Thymus (tissue), 14 donors: ENCODE measurements at places on chromosomes 2 and 18. TPM values are rescaled to one million over a fixed set of nuclear protein-coding genes. Genes with fewer than 3 reads are reported as not detected.

DNA sequence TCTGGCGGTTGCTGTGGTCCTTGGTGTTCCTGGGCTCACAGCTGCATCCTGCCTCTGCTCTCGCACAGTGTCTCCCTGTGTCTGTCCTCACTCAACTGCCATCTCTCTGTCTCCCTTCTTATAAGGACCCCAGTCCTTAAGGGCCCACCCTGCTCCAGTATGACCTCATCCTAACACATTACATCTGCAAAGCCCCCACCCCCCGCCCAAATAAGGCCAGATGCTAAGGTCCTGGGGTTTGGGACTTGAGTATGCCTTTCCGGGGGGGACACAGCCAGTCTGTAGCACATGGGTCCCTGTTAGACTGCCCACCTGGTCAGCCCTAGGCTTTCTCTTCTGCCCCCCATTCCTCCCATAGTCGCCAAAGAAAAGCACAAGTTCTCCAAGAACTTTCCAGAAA lies 40.7 kb downstream of the FER1L5 start:
- no peaks in the 10 kb centered on the region for H3K4me1 ChIP-seq
- no peak overlapping the region for H3K4me3 ChIP-seq
- no peak overlapping the region for H3K27ac ChIP-seq
- no peak for DNase-seq

DNA sequence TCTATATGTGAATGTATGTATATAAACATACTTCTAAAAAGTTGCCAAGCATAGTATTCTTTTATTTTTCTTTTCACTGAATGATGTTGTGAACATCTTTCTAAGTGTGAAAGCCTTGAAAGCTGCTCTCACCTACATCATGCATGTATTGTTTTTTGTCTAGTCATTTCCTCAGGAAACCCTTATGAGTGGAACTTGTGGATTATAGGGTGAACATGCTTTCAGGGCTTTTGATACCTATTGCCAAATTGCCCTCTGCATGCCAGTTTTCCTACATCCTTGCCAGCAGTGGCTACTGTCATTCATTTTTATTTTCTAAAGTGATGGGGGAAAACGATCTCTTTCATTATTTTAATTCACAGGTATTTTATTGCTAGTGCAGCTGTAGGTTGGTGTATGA lies 78.3 kb downstream of the ADAM23 start:
- H3K4me1 ChIP-seq = no peaks in the 10 kb centered on the region
- no peaks in the 10 kb centered on the region for H3K27me3 ChIP-seq
- H3K4me3 ChIP-seq = no peak overlapping the region
- H3K36me3 ChIP-seq = no peaks in the 10 kb centered on the region
- no peak overlapping the region for H3K27ac ChIP-seq

RPIA gene
- 25.4 TPM for total RNA-seq

GRCh38 chr2:64498438-64498837 lies 25.7 kb upstream of the AFTPH start:
- peaks cover 2% of the 10 kb centered on the region for H3K27me3 ChIP-seq
- H3K27ac ChIP-seq = no peak overlapping the region
- no peaks in the 10 kb centered on the region for H3K36me3 ChIP-seq
- H3K4me1 ChIP-seq = no peaks in the 10 kb centered on the region
- no peak for DNase-seq

DNA sequence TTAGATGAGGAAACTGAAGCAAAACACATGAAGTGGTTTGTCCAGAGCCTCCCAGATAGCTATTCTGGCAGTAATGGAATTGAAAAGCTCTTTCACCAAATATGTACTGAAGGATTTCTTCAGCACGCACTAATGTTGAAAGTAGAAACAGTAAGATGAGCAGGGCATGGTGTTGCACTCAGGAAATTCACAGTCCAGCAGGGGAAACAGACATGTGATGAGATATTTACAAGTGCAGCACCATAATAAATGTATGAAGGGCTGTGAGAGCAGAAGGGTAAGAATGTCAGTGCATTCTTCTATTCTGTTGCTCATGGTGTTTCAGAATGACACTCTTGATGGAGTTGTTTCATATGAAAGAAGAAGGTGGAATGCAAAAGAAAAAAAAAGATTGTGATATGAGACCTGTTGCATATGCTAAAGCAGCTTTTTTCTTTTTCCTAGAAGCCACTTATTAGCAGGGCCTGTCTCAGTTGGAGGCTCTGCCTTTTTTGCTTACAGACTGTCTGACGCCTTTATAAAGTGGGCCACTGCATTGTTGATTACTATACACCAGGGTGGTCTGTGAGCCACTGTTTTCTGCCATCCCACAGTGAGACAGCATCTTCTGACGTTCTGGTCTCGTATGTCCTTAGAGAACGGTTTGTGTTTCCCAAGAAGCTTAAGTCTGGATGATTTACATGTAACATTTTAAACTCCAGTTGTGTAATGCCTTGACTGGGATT lies 516.9 kb downstream of the ARHGAP15 start:
- DNase-seq = no peak
- H3K4me3 ChIP-seq = no peak overlapping the region
- no peaks in the 10 kb centered on the region for H3K27me3 ChIP-seq
- peaks cover 4% of the 10 kb centered on the region for H3K36me3 ChIP-seq
- no peak overlapping the region for H3K27ac ChIP-seq

DNA sequence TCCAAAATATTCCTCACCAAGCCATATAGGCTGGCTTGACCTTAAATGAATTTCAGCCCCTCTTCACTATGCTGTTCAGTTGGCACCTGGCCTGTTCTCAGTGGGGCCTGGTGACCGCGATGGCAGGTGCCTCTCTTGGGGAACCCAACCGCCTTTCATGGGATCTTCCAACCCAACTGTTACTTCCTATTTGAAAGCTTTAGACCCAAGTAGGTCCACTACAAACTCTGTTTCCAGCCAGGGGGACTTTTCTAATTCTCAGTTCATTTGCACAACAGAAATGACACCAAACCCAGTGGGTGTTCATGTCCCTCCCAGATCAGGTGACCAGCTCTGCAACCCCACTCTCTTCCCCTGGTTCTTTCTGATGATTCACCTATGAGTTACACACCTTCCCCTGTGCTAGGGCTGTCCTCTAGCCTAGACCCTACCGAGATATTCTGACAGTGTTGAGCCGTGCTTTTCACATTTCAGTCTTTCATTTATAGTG lies 35.6 kb upstream of the NDUFV2 start:
- H3K4me1 ChIP-seq = no peaks in the 10 kb centered on the region
- H3K4me3 ChIP-seq = no peak overlapping the region
- H3K27me3 ChIP-seq = no peaks in the 10 kb centered on the region
